Astrocyte of the cerebellum (primary cell): ENCODE measurements at places on chromosomes 7 and 10.

GRCh38 chr7:17679458-17679857, 260.8 kb downstream of the SNX13 start:
- no peak for DNase-seq

DNA sequence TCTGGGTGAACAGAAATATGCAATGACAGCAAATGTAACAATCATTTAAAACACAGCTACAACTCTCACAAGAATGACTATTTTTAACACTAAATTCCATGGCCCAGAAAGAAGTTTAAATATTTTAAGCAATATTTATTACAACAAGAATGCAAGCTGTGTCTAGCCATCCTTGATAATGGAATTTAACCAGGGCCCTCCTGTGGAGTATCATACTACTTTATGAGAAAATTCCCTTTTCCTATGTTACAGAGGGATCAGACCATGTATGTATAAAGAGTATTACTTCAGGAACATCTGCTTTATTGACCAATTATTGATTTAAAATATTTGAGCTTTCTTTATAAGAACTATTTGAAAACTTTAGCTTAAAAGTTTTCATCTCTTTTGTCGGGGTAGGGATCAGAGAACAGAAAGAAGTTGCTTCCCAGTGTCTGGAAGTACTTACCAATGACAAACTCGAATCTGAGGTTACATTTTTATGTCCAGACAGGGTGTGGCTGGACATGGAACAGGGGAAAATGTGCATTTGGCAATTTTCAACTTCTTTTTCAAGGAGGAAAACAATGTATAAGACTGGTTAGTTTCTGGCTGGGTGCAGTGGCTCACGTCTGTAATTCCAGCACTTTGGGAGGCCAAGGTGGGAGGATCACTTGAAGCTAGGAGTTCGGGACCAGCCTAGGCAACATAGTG, 48.3 kb upstream of the NRBF2 start:
- DNase-seq = no peak

- DNase-seq = no peak
These were observed 50.4 kb upstream of the ARHGAP21 start for GRCh38 chr10:24773939-24774589.

DNA sequence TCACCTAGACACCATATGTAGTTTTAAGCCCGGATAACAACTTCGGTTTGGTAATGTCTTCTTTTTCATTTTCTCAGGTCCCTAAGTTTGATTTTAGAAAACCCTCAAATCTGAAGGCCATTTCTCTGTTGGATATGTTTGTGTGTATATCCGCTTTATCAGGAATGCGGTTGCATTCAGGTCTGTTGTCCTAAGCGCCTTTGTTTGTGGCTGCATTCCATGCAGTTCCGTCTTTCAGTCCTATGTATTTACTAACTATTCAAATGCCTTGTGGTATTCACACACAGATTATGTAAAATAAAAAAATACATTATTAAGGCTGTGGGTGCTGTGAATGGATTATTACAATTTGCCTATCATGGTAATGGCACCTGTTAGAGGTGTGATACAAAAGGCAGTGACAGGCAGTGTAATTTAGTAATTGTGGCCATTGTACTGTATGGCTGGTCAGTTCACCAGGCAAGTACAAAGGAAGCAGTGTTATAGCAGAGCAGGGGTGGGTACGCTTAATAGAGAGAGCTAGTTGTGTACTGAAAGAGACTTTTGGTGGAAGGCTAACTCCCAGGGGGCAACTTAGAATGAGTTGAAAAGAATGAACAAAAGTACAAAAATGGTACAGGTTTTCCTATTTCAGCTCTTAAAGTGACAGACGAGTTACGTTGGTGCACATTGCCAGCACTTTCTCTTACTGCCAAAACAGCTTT, 136.4 kb downstream of the VTI1A start:
- no peak for DNase-seq

DNA sequence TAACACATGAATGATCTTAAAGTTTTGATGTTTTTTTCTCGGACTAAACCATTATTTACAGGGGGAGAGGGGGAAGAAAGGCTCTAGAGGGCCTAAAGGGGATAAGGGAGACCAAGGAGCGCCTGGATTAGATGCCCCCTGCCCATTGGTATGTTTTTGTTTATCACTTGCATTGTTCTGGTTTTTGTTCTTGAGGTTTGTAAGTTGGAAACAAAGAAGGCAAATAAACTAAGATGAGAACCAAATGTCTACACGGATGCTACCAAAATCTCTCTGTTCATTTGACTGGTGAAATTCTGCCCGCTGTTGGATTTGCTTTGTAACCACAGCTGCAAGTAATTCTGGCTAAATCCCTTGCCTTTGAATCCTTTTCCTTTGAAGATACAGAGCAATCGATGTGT, 99.8 kb upstream of the MACROH2A2 start:
- no peak for DNase-seq

DNA sequence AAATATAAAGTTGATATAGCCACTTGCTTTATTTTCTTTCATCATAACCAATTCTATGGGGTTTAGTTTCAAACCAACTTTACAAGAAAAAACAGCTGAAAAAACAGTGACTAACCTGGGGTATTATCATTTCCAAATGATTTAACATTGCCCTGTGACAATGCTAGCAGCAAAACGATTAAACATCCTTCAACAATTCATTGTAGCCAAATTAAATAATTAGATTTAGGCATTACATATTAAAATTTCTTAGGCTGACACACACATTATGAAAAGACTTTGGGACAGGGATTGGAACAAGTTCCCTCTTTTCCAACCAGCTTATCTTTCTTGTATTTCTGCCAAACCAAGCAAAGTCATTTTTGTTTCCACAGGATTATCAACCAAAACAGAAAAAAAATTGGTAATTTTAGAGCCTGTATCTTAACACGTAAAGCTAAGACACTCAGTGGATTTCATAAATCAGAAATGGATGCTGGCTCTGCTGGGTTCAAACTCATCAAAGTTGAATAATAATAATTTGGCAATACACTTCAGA, 84.0 kb downstream of the SEMA3D start:
- peak; percentile 15 for DNase-seq

DNA sequence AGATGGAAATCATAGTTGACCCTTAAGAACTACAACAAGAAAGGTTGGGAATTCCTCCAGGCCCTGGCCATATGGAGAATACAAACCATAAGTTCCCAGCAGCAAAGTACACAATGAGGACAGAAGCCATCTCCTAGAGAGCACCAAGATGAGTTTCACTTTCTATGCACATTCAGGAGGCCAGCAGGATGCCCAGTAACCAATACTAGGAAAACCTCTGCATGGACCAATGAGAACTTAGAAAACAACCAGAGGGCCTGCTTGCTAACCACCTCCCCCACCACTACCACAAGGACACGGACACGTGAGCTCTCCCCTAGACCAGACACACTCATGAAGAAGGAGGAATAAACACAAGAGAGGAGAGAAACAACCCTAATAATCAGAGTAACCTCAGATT, 56.3 kb downstream of the IFIT5 start:
- no peak for DNase-seq
